ENCODE measurements at places on chromosomes 5 and 9.

DNA sequence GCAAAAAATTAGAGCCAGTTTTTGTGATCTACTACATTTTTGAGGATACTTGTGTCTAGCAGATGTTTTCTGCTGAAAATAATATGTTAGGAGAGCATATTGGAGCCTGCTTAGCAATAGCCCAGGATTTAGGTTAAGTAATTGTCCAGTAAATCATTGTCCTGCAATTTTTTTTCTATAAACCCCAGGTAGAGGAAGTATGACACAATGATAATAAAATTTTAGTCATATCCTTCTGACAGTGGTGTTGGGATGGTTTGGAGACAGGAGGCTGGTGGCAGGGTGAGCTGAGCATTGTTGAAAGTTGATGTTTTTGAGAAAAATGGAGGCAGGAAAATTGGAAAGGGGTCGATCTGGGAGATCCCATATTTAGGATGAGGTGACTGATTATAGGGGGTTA is 3.5 kb downstream of the SNCAIP start:
- no peak for DNase-seq

- DNase-seq: no peak
Observed at GRCh38 chr5:149799119-149799623, 69.1 kb downstream of the PPARGC1B start.

- DNase-seq: no peak
Observed at GRCh38 chr9:108125625-108126024, 636.1 kb upstream of the KLF4 start.

GRCh38 chr5:71924325-71924724 is 182.9 kb upstream of the MAP1B start:
- DNase-seq: no peak

GRCh38 chr9:113927277-113927676 is 51.2 kb downstream of the ZNF618 start:
- no peak for DNase-seq

GRCh38 chr5:27465140-27465539 is 426.8 kb upstream of the CDH9 start:
- no peak for DNase-seq

- DNase-seq: no peak
Observed at GRCh38 chr5:131466171-131466766, 168.8 kb downstream of the RAPGEF6 start.

- no peak for DNase-seq
Observed at GRCh38 chr5:33557605-33558004, 116.8 kb downstream of the TARS1 start.

GRCh38 chr5:111454198-111454622 is 58.1 kb downstream of the STARD4 start:
- DNase-seq: no peak

DNA sequence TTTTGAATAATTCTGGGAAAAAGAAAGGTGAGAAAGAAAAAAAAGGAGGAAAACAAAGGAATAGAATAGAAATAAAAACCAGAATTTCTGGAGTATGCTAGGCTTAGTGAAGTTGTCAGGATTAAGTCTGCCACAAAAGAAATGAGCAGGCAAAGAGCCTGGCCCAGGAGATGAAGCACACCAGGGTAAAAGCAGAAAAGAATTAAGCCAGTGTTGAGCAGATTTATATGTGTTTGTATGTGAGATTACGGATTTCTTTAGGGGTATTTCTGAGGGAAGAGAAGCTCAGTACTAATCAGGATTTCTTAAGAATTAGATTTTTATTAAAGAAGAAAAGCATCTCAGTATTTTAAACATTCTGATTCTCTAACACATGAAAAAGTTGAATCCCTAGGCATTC is 74.5 kb downstream of the MRPS27 start:
- no peak for DNase-seq

- DNase-seq: no peak
Observed at GRCh38 chr5:61416010-61416409, 84.0 kb downstream of the ZSWIM6 start.

DNA sequence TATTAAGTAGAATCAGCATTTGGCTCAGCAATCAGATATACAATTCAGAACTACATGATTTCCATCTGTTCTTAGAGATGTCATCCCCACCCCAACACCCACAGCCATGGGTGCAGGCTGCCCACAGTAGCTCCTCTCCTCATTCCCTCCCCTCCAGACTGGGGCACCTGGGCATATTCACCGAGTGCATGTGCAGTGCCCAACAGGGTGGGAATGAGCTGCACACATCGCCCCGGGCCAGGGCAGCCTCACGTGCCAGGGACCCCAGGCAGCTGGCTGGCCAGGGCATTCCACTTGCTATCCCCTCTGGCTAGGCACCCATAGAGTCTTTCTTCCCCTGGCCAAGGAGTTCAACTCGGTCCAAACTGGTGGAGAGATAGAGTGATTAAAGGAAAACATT is 461.9 kb upstream of the NUDT12 start:
- no peak for DNase-seq

DNA sequence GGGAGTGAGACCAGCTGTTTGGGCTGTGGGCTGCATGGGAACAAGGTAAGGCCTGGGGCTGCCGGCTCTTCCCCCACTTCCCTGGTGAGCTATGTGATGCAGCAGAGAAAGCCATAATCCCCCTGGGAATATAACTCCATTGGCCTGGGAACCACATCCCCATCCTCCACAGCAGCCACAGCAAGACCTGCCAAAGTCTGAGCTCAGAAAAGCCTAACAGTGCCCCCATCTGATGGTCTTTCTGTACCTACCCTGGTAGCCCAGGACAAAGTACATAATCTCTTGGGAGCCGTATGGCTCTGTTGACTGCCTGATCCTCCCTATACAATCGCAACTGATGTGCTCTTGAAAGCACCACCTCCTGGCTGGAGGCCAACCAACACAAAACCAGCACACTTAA is 432.6 kb downstream of the CDH18 start:
- DNase-seq: no peak

GRCh38 chr5:154215571-154216325 is 25.2 kb downstream of the GALNT10 start:
- DNase-seq: no peak

- no peak for DNase-seq
Observed at GRCh38 chr5:40440746-40441145, 239.0 kb upstream of the PTGER4 start.

DNA sequence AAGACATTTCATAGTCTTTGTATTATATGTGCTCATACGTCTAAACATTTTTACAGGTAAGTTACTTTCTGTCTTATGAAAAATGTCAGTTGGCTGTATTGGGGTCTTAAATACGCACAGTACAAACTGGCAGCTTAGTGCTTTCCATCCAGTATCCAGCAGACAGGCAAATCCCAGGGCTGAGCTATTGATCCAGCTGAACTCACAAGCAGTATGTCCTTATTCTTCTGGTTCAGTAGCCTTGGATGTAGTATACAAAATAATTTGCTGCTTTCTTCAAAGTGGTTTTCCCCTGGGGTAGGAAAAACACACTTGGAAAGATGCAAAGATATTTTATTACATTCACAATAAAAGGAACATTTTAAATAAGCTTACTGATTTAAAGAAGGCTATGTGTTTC is 617.2 kb downstream of the NR2F1-AS1 start:
- no peak for DNase-seq

- no peak for DNase-seq
Observed at GRCh38 chr9:109717342-109717741, 62.7 kb upstream of the PALM2AKAP2 start.

DNA sequence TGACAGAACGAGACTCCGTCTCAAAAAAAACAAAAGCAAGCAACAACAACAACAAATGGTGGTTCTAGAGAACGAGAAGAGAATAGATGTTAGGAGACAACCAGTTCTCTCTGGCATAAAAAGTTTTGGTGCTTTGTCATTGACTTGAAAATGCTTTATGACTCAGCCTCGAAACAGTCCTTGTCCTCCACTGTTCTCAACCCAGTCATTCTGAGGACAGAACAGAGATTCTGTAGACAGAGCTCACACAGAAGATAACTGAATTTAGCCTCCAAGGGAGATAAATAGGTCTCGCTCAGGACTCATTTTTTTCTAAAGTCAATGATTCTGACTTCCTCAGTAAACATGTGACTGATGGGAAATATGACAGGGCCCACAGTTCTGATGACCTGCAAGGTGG is 76.0 kb upstream of the FSTL4 start:
- no peak for DNase-seq

DNA sequence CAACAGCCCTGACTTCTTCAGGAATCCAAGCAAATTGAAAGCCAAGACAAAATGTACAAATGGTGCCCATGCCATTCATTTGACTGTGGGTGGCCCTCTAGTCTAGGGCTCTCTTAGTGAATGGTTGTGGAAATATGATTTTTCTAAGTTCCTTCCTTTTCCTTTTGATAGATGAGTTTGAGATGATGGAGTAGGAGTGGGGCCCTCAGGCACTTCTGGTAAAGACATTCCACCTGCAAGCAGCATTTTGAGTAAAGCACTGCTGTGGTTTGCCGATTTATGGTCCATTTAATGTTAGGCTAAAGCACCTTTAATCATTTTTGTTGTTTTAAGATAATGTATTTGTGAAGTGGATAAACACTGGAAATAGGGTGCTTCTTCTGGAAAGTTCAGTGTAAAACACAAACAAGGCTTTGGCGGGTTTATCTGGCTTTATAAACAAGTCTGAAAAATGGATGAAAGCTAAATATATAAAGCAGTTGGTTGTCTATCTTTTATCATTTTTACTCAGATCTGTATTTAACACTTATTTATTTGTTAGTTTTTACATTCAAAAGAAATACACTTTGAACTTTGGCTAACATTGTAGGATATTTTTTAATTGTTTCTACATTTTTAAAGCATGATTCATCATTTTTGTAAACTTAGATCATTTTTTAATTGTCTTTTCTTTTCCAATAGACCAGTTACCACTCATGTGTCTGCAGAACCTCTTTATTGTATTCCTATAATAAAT is 213.5 kb downstream of the PJA2 start:
- DNase-seq: no peak

- DNase-seq: no peak
Observed at GRCh38 chr5:99600952-99601351, 672.1 kb upstream of the CHD1 start.

- no peak for DNase-seq
Observed at GRCh38 chr5:125059255-125060002, 313.0 kb upstream of the ZNF608 start.

GRCh38 chr5:105088961-105089360 is 1526.4 kb upstream of the NUDT12 start:
- DNase-seq: no peak

- DNase-seq: no peak
Observed at GRCh38 chr9:72217306-72217842, 68.1 kb downstream of the GDA start.
